Central memory CD8-positive, alpha-beta T cell (primary cell): ENCODE measurements at places on chromosomes 5 and 9.

DNA sequence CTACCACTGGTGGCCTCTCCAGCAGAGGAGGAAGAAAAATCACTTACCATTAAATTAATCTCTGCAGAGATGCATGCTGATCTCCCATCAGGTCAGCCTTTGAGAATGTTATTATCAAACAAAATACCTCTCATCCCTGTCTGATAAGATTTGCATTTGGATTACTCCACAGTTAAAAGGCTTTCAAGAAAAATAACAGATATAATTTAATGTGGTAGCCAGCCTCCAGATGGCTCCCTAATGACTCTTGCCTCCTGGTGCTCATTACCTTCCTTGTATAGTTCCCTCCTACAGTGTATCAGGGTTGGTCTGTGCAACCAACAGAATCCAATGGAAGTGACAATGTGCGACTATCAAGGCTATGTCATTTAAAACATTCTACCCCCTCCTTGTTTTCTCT is 63.6 kb upstream of the TNPO1 start:
- DNase-seq = no peak

- no peak for DNase-seq
Observed at GRCh38 chr5:160213537-160213936, 15.8 kb upstream of the FABP6 start.

DNA sequence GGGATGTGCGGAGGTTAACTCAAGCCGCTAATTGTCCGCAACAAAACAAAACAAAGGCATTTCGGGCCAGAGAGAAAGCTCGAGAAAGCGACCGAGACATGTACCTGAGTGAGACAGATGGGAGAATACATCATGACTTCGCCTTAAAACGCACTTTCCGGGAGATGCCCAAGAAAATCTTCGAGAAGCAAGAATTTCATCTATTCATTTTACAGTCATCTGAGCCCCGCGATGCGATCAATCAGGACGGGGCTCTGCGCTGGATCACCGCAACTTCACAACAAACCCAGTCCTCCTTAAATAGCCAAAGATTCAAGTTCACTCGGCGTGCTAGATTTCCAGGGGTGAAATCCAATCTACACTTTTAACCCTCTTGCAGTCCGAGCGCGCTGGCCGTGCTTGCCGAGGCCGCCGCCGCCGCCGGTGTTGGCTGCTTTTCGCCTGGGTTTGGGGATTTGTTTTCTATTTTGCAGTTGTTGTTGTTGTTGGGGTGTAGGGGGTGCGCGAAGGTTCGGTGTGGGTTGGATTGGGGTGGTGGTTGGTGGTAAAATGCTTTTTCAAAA is 482 bp downstream of the NFIB start:
- no peak for DNase-seq

- DNase-seq = no peak
Observed at GRCh38 chr5:131710391-131710790, 75.4 kb upstream of the RAPGEF6 start.

DNA sequence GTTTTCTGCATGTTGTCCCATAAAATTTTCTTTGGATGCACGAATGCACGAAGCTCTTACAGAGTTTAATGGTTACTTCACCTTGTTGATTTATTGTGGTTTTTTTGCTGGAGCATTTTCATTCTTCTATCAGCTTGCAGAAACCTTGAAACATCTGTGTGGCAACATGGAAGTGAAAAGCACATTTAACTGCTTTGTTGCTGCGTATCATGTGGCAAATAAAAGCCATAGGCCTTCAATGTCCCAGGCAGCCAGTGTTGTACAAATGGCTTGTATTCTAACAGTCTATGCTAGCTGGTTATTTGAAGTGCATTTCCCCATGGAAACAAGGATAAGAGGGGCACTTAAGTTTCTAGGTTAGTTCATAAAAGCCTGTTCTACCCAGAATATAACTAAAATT is 42.5 kb upstream of the RASGRF2 start:
- no peak for DNase-seq

- no peak for DNase-seq
Observed at GRCh38 chr5:138573949-138574670, 1.1 kb downstream of the HSPA9 start.

- DNase-seq = no peak
Observed at GRCh38 chr9:82572146-82572545, 490.8 kb downstream of the RASEF start.

GRCh38 chr5:121967187-121967586 is 5.4 kb downstream of the SRFBP1 start:
- DNase-seq = no peak

DNA sequence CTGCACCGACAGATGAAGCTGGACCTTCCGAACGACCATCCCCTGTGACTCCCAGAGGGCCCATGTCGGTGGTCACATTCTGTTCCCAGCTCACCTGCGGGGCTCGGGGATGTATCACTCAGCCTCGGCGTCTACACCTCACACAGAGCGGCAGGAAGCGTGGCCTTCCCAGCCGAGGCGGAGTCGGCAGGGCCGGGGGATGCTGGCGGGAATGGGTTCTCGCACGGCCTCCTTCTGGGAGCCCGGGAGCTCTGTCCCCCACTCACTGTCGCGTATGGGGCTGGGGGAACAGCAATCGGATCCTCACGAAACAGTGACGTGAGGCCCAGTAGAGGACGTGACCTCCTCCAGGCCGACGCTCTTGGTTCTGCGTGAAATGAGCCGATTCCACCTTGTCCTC is 20.4 kb downstream of the NACC2 start:
- DNase-seq = no peak

DNA sequence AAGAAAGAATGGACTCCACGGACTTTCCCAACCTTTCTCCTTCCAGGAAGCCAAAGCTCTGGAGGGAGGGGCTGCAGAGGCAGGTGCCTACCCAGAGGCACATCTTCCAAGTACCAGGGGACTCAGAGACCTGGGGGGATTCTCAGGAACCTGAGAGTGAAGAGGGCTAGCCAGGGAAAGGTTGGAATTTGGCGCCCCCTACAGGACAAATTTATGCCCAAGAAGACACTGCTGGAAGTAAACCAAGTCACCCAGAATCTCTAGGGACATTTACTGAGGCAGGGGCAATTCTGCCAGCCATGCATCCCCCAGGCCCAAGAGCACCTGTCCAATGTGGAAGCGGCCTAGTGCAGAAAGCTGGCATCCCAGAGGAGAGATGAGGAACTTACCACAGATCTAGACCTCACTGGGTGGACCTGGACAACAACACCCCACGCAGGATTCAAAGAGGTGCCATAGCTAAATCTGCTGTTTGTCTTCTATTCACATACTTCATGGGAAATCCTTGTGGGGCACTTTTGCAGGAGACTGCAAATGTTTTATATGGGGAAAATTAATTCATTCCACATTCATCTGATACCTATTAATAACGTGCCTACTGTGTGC is 25.9 kb upstream of the IDNK start:
- no peak for DNase-seq

DNA sequence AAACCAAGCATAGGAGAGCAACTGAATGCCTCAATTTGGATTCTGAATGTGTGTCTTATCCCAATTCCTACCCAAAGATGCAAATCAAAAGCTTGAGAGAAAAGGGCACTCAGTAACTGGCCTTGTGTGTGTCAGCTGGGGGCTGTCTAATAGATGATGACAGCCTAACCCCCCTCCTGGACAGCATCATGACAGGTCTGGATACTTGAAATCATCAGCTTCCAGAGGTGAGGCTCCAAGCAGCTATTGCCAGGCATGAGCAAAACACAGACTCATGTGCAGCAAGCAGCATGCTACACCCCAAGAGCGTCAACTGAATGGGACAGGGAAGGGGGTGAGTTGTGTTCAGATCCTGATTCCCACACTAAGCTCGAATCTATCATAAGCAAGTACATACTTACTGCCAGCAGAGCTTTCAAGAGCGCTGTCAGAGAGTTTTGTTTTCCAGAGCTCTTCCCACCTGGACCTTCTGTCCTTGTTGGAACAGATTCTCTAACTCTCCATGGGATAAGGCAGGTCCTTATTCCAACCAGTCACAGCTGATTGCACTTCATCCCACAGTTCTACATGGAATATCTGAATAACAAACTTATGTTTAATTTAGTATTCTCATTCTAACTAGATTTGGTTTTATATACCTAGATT is 467.5 kb downstream of the DTWD2 start:
- no peak for DNase-seq

DNA sequence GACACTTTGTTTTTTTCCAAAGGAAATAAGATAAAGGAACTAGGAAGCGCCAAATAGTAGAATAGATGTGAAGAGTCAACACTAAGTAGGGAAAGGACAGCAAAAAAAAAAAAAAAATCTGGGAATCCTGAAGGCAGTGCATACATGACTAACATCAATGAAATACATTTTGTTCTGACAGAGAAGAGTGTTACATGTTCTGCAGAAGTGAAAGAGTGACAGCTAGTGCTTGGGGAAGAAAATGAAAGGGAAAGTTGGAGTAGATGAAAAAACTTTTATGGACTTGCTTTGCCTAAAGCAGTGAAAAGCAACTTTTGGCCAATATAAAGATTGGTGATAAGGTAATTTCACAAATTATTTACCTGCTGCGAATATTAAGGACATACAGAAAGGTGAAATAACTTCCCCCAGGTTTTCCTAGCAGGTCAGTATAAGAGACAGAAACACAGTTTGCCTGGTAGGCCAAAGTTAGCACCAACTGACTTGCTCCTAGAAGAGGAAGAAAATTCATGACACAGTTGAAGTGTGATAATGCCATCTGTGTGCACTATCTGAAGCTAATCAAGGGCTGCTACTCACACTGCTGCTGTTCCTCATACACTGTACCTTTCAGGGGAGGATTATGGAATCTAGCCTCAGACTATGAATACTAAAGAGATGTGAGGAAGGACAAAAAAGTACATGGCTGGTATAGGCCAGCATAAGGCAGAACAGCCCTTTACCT is 38.6 kb downstream of the RANBP6 start:
- DNase-seq = no peak

DNA sequence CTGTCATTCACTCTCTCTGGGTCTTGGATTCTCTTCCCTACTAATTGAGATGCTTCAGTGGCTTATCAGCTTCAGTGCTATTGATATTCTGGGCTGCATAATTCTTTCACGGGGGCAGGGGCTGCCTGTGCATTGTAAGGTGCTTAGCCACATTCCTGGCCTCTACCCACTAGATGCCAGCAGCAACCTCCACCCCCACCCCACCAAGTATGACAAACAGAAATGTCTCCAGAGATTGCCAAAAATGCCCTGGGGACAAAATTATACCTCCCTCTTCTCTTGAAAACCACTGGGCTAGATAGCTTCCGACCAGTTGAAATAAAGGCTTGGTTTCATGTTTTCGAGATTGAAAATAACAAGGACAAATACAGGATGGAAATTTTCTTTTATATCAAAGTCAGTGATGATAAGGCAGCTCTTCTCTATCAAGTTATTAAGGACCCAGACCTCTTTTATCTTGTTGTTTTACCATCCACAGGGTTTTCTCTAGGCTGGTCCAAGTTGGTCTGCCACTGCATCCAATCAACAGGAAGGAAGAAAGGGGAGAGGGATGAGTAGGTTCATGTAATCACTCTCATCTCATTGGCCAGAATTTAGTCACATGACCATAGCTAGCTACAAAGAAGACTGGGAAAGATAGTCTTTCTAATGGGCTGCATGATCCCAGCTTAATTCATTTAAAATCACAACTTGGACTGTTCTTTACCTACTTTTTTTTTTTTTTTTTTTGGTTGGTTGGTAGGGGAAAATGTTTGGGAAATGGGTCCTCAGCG is 92.1 kb upstream of the RANBP3L start:
- DNase-seq = no peak

- no peak for DNase-seq
Observed at GRCh38 chr5:126780165-126780827, 3.4 kb downstream of the LMNB1 start.
